ENCODE measurements at places on chromosomes 2 and 18.
A peak's percentile ranks its signal among the peaks of the same experiment; 100 is the strongest.

DNA sequence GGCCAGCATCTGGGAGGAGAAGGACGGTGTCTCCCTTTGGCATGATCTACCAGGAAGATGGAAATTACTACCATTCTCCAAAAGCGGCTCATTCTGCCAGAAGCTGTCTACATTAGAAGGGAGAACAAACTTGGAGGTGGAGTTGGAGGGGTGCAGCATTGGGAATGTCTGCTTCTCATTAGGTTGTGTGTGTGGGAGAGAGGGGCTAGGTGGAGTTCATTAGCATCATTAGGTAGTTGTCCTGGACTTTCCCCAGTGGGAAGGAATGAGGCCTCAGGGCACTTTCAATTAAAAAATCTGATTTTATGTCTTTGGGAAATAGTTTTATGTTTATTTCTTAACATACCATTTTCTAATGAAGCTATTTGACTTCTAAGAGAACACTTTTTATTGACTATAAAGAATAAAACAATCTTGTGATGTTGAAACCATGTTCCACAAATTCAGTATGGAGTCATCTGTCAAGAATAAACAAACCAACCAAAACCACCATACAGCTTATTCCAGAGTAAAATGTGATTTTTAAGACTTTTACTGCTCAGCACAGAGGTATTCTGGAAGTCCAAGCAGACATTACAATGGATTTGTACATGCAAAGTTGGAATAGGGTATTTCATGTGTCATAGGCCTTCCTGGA lies 60.6 kb downstream of the VAPA start:
- no peak for DNase-seq

GRCh38 chr2:43074592-43075053 lies 151.8 kb downstream of the ZFP36L2 start:
- no peak for DNase-seq

- DNase-seq, result no peak
Observed at GRCh38 chr2:42142547-42143184, 26.5 kb upstream of the EML4 start.

- DNase-seq, result no peak
Observed at GRCh38 chr2:101718993-101719571, 21.6 kb downstream of the MAP4K4 start.

DNA sequence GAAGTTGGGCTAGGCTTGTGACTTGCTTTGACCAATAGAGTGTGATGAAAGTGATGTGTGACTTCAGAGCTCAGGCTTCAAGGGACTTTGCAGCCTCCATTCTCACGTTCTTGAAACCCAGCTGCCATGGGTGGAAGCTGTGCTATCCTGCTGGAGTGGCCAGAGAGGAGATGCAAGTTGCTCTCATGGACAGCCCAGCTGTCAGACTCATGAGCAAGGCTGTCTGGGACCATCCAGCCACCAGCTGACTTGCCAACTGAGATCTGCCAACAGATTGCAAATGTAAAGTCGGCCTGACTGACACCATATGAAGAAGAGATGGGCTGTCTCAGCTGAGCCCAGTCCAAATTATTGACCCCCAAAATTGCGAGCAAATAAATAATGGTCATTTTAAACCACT lies 226.4 kb upstream of the CXCR4 start:
- DNase-seq, result no peak

DNA sequence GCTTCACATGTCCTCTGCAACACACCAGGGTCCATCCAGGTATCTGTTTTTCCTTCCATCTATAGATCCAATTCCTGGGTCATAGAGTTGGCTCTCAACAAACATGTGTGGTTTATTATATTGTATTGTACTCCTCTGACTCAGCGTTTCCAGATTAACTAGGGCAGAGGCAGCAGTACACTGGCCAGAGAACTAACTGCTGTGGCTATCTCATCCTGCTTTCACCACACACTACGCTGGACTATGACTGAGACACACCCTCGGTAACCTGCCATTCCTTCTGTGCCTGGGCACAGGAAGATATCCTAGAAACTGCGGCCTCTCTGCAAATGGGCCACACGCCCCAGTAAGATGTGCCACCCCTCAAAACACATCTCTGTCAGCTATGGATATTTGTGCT lies 159.8 kb upstream of the STK17B start:
- DNase-seq, result peak; percentile 49

DNA sequence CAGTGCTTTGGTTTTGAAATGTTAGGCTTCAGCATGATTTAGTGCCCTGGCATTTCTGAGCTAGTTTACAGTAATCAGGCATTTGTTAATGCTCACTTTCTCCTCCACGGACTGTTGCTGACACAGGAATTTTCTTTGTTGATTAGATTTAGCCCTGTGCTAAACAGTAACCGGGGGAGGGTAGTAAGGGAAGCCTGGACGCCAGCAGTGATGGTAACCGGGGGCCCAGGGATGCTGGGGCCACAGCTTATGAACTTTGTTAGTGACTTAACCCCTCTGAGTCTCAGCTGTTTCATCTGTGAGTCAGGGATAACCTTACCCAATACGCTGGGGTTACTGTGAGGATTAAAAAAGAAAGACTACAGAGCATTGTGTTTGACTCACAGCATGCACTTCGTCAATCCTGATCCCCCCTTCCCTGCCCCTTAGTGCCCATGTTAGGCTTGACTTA lies 33.5 kb downstream of the KLHL29 start:
- no peak for DNase-seq

DNA sequence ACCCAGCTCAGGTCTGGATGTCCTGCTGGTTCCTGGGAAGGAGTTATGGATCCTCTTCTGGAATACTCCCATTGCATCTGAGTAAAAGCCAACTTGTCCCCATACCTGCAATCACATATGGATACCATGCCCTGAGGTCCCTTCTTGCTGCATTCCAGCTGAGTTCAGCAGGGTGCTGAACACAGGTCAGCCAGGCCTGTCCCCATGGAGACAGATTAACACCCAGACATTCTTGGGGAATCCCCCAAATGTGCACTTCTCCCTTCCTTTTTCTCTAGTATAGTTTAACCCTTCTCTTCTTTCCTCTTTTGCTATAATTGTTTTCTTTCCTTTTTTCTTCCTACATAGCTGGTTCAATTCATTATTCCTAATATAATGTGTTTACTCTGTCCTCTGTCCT lies 799.6 kb upstream of the HS6ST1 start:
- DNase-seq, result no peak

- DNase-seq, result no peak
Observed at GRCh38 chr2:146776596-146776995, 1068.2 kb upstream of the ACVR2A start.

- DNase-seq, result no peak
Observed at GRCh38 chr2:218446547-218446946, 27.6 kb downstream of the VIL1 start.

GRCh38 chr2:231170055-231170454 lies 28.4 kb upstream of the ARMC9 start:
- peak; percentile 89 for DNase-seq

DNA sequence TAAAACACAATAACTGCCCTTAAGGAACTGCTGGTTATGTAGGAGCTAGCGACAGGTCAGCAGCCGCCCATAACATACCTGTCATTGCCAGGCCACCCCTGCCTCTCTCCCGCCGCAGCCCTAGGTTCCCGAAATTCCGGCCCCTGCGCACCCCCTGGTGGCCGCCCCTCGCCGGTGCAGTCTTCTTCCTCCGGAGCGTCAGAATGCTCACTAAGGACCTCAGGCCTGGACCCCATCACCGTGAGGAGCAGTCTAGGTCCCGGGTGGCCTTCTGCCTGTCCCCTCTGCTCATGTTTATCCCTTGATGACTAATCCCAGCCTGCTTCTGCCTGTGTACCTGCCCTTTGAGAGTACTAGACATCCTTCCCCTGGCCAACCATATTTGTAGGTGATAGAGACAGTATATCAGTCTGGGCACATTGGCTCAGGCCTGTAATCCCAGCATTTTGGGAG lies 115.7 kb upstream of the SLC1A4 start:
- DNase-seq, result no peak

GRCh38 chr2:56624181-56624580 lies 440.4 kb downstream of the CCDC85A start:
- no peak for DNase-seq

- DNase-seq, result no peak
Observed at GRCh38 chr18:62436636-62437234, 86.1 kb upstream of the ZCCHC2 start.

GRCh38 chr2:12649602-12650400 lies 66.9 kb upstream of the TRIB2 start:
- no peak for DNase-seq

GRCh38 chr2:7915302-7916091 lies 766.4 kb upstream of the ID2 start:
- DNase-seq, result no peak

DNA sequence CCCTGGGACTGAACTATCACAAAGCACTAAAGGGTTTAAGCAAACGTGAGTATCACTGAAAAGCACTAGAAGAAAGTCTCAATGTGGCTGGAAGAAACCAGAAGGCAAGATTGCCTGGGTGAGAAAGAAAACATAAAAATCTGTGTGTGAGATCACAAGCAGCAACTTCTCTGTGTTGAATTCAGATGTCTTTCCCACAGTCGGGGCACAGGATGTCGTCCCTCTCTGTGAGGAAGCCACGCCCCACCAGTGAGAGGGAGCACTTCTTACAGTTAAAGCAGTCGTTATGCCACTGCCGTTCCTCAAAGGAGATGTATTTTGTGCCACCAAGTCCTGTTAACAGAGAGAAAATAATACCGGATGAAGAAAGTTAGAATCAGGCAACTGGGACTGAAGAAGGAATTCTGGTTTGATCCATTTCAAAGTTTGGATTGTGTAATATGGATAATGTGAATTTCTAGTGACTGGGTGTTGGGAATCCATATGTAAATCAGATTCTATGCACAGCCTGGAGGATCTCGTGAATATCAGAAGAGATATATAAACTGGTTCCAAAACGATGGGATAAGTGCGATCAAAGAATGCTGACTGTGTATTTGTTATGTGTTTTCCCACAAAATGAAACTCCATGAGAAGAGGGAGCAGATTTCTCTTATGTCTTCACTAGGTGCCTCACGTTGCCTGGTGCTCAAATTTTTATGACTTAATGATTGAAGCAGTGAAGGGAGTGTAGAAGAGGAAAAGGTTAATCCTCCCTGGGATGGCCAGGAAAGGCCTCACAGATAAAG lies 24.0 kb downstream of the C2orf49 start:
- DNase-seq, result no peak

DNA sequence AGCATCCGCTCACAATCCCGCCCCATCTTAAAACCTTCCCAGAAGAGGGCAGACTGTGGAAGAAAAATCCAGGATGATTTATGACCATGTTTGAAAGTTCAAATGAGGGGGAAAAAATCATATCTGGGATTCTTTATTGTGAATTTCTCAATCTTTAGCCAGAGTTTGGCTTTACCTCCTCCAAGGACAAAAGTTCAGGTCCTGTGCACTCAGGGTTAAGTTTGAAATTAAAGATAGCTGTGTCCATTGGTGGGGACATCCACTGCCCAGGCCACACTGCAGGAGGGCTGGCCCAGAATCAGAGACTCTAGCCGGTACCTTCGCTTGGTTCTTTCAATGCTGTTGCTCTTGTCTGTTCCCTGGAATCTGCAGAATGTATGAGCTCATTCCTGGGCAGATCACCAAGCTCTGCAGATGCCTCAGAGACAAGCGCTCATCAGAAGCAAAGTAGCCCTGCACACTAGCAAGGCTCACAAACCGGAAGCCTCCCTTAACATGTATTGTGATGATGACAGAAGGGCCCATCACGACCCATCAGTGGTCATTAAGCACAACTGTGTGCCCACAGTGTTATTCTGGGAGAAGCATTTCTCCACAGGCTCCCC lies 375.3 kb upstream of the KLHL29 start:
- DNase-seq, result no peak

GRCh38 chr18:4125627-4126230 lies 329.4 kb downstream of the DLGAP1 start:
- no peak for DNase-seq

DNA sequence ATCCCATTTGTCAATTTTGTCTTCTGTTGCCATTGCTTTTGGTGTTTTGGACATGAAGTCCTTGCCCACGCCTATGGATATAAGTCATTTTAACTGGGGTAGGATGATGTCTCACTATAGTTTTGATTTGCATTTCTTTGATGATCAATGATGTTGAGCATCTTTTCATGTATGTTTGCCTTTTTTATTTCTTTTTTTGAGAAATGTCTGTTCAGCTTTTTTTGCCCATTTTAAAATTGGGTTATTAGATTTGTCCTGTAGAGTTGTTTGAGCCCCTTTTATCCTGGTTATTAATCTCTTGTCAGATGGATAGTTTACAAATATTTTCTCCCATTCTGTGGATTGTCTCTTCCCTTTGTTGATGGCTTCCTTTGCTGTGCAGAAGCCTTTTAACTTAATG lies 75.3 kb downstream of the COMMD1 start:
- DNase-seq, result no peak

GRCh38 chr2:218290316-218291261 lies 1.7 kb downstream of the TMBIM1 start:
- DNase-seq, result no peak

GRCh38 chr2:73266061-73266901 lies 18.0 kb downstream of the FBXO41 start:
- DNase-seq, result no peak

DNA sequence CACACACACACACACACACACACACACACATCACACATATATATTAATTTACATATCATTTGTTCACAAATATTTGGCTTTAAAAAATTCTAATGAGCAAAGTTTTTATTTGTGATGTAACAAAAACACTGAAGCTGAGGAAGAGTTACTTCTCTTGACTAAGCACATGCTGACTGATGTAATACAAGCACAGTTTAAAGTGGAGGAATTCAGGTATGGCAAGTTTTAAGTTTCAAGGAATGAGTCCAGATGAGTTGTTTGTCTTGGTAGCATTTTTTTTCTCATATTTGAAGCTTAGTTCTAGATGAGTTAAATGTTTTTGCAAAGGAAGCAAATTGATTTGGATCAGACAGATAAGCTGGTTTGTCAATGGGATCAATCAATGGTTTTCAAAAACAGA lies 20.2 kb upstream of the CALCRL start:
- DNase-seq, result no peak

- DNase-seq, result no peak
Observed at GRCh38 chr18:75691483-75691882, 264.0 kb upstream of the SMIM21 start.

DNA sequence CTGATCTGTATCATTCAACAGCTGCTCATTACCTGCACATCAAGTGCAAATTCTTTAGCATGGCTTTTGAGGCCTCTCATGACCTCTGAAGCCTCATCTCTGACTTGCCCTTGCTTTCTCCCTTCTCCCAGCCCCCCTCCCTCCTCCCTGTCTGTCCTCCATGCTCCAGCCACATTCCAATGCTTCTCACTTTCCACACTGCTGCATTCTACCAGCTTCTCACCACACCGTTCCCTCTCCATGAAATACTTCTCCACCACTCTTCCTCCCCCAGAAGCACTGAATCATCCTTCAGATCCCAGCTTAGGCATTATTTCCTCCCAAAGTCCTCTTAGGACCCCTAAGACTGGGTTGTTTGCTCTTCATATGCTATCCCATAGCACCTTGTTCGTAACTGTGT lies 26.9 kb downstream of the GCG start:
- no peak for DNase-seq

GRCh38 chr2:163640542-163641193 lies 95.1 kb downstream of the FIGN start:
- no peak for DNase-seq

GRCh38 chr2:68317971-68318913 lies 1.5 kb downstream of the CNRIP1 start:
- DNase-seq, result no peak

- DNase-seq, result no peak
Observed at GRCh38 chr2:116510117-116510671, 1304.3 kb upstream of the DDX18 start.

- no peak for DNase-seq
Observed at GRCh38 chr2:233461481-233461891, 105.1 kb downstream of the USP40 start.

GRCh38 chr2:215396595-215397313 lies 39.1 kb downstream of the FN1 start:
- peak; percentile 25 for DNase-seq

- DNase-seq, result no peak
Observed at GRCh38 chr18:3798032-3798431, 348.1 kb downstream of the TGIF1 start.
